ENCODE measurements at places on chromosomes 6 and 20.

GRCh38 chr6:116349216-116349615 is 21.5 kb upstream of the DSE start:
- DNase-seq: no peak

GRCh38 chr6:142566628-142567396 is 265.0 kb downstream of the ADGRG6 start:
- DNase-seq: no peak

DNA sequence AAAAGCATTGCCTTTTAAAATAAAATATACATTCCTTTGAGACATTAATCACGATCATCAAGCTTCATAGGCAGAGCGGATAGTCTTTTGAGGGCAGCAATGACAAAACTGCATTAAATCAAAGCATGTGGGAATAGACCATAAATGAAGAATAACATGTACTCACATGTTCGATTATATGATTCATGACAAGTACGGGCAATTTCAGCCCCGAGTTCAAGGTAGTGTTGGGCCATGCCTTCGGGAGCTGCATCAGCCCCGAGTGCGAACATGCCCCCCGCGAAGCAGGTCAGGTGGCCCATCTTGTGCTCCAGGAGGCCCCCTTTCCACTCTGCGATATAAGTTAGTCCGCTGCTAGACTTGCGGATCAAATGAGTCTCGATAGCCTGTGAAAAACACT is 111.0 kb upstream of the FAM184A start:
- no peak for DNase-seq

DNA sequence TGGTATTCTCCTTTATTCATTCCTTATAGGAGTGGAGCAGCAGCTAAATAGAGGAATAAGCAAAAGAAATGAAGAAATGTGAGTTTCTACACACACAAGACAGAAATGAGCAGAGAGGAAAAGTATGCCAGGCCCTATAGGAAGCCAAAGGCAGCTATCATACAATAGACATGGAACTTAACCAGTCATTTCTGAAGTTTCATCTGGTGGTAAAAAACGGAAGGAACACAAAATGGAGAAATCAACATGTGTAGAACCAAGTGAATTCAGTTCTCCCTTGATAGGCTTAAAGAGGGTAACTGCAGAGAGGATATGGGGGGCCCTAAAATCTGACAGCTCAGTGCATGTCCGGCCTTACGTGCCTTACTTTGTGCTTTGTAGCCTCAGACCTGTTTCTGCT is 44.6 kb downstream of the TSBP1 start:
- no peak for DNase-seq

DNA sequence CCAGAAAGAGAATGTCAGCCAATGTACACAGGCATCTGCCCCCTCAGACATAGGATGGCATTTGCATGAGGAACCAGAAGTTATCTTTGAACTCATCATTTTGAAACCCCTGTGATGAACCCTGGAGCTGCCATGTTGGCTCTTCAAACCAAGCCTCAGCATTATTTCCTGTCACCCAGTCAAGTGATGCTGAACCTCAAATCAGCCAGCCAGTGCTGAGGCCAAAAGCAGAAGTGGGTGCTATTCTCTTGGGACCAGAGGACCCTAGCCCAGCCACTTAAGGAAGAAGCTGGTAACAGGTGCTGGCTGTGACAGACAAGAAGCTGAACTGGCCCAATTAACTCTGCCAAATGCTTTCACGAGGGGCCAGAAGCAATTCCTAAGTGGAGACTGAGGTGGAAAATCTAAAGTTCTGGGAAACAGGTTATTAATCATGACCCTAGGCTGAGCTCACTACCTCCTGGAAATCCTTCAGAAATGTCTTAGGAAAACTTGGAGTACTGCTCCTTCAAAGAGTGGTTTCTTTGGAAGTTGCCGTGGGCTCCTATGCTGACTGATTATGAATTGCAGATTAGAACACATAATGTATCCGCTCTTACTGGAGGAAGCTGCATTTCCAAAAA is 4.0 kb downstream of the PKIG start:
- DNase-seq: no peak

- DNase-seq: no peak
Measured at GRCh38 chr6:137846772-137847313, 20.2 kb upstream of the TNFAIP3 start.

- DNase-seq: no peak
Measured at GRCh38 chr6:148107911-148108310, 234.7 kb upstream of the SASH1 start.

- no peak for DNase-seq
Measured at GRCh38 chr20:49924247-49924646, 8.9 kb upstream of the SPATA2 start.

GRCh38 chr6:101404775-101405174 is 11.3 kb downstream of the GRIK2 start:
- DNase-seq: no peak

GRCh38 chr20:50521221-50522052 is 11.3 kb downstream of the PTPN1 start:
- no peak for DNase-seq

DNA sequence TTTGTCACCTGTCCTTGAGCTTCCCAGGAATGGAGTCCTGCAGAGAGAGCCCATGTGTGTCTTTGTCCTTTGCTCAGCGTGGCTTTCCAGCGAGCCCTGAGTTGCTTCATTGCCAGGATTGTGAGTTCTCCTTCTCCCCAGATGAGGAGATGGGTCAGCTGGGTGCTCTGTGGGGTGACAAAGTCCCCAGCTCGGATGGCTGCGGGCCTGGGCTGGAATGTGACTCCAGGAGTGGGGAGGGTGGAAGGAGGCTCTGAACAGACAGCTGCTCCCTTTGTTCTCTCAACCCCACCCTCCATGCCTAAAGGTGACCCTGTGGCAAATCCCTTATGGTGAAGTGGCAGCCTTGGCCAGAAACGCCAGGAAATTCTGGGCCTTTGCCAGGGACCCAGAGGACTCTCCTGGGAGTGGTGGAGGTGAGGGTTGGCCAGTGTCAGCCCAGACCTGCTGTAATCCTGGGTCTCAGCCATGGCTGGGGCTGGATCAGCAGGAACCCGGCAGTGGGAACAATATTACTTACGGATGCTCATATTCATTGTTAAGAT is 44.4 kb upstream of the CST5 start:
- DNase-seq: no peak

GRCh38 chr6:40822619-40823018 is 216.4 kb downstream of the UNC5CL start:
- DNase-seq: no peak

GRCh38 chr6:31609519-31610406 is 5.3 kb upstream of the AIF1 start:
- DNase-seq: no peak

- DNase-seq: no peak
Measured at GRCh38 chr20:58870293-58871014, 17.9 kb downstream of the GNAS start.

GRCh38 chr6:156919814-156920369 is 142.7 kb downstream of the ARID1B start:
- DNase-seq: no peak

DNA sequence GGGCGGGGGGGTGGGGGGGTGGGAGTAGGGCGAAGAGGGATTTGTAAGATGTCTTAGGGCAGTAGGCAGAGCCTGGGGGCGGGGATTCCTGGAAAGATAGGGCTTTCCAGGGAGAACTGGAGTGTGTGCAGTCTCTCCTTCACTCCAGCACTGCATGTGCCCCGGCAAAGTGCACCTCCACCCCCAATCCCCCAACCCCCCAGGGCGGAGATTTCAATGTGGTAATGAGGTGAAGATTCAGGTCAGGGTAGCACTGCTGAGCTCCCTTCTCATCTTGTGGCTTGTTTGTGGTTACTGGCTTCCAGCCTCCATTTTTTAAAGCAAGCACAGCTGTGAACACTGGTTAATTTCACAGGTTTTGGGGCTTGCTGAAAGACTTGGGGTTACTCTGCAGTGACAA is 5.9 kb downstream of the TMEM239 start:
- no peak for DNase-seq

- DNase-seq: no peak
Measured at GRCh38 chr6:167306401-167306998, 15.4 kb downstream of the UNC93A start.
